Lower leg skin (tissue), 4 donors: ENCODE measurements at places on chromosomes 7 and 10.

DNA sequence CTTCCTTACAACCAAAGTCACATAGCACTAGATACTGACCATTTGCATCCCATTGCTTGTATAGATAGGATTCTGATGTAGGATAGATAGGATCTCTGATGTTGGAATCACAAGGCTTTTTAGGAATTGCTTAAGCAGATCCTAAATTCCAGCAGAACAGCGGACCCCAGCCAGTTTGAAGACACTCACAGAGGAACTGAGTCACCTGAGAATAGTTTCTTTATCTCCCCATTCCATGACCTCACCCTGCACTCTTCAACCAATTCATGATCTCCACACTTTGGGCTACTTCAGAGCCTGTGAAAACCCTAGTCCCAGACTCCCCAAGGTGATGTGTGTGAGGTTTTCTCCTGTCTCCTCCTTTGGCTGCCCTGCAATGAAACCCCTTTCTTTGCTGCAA, 179.4 kb downstream of the CNTNAP2 start:
- no peak for DNase-seq

DNA sequence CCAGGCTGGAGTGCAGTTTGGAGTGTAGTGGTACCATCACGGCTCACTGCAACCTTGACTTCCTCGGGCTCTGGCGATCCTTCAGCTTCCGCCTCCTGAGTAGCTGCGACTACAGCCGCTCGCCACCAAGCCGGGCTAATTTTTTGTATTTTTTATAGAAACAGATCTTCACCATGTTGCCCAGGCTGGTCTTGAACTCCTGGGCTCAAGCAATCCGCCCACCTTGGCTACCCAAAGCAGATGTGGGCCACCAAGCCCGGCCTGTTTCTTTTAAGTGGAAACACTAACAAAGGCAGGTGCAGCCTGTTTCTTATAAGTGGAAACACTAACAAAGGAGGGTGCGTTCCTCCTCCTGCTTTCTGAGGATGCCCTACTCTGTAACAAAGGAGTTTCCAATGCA, 18.2 kb downstream of the PRF1 start:
- no peak for DNase-seq

GRCh38 chr10:19592276-19592675, 224.0 kb upstream of the PLXDC2 start:
- no peak for DNase-seq

GRCh38 chr10:405648-406047, 270.4 kb downstream of the ZMYND11 start:
- no peak for DNase-seq

- no peak for DNase-seq
These were observed 1.2 kb downstream of the TSPAN12 start for GRCh38 chr7:120856621-120857352.

- DNase-seq = no peak
These were observed 80.7 kb upstream of the PPP1R3C start for GRCh38 chr10:91713461-91714072.

DNA sequence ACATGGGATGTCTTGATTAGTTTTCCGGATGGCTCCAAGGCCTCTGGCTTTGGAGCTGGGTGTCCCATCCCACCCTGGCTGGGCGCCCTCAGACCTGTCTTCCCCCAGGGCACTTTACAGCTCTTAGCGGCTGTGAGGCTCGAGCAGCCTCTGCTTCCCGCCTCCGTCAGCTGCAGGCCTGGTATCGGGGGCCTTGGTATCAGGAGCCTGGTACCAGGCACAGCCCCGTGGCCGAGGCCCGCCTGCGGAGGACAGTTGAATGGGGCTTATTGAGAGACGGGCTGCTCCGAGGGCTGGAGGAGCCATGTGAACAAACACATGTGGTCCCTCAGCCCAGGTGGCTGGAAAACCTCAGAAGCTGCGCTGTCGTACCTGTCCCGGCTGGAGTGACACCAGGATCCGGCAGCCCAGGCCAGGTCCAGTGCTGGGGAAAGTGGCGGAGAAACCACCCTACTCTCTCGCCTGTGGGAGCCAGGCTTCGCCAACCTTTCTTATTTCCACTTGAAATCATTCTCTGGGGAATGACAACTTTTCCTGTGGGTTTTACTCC, 23.9 kb upstream of the AP5Z1 start:
- no peak for DNase-seq

GRCh38 chr7:78017591-78018100, 219.1 kb downstream of the PHTF2 start:
- DNase-seq = no peak

DNA sequence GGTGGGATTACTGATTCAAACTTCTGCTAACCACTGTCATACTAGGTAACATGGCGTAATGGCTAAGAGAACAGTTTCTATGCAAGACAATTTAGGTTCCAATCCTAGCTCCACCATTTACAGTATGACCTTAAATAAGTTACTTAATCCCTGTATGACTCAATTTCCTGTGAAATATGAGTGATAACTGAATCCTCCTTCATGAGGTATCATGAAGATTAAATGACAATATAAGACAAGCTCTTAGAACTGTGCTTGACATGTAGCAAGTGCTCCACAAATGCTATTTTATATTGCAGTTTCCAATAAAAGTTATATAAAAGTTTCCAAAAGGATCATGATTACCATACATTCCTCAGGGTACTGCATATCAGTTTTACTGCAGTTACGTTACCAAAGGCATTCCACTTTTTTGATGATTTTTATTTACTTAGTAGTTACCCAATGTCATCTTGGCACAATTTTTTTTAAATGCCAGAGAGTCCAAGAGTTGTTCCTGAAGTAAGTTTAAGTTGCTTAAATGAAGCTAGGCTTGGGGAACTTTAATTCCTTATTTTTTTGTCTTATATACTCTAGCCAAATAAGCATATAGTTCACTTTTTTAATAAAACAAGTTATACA, 7.1 kb downstream of the DOCK4 start:
- no peak for DNase-seq

DNA sequence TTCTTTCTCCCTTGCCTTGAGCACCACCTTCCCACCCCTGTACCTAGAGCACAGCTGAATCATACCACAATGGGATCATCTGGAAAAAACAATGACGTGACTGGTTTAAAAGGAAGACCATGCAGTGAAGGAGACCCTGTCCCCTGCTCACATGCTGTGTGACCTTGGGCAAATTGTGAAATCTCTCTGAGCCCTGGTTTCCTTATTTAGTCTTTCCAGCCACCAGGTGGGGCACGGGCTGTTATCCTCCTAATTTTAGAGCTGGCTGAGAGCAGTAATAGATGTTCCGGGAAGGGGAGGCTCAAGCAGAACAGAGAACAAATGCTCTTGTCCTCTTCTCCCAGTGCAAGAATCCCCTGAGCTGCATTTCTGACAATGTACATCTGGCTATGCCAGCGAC, 198.3 kb downstream of the RPS24 start:
- DNase-seq = no peak

- DNase-seq = no peak
These were observed 94.6 kb downstream of the GNAT3 start for GRCh38 chr7:80417211-80417793.

GRCh38 chr7:7212612-7213011, 30.3 kb downstream of the C1GALT1 start:
- no peak for DNase-seq

DNA sequence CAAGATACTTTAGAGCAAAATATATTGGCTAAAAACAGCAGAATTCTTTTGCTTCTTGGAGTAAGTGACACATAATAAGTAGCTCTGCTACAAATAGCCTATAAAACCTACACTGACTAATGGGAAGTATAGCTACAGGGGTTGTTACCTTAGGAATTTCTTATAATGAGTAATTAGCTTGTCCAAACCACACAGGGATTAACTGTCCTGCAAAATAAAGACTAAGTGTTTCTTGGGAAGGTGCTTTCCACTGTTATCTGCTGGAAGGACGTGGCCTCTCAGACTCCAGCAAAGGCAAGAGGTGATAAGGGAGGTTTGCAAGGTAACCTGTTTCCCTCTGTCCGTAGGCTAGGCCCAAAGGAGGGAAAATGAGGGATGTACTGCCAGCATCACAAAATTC, 302.4 kb downstream of the DOCK4 start:
- DNase-seq = no peak

DNA sequence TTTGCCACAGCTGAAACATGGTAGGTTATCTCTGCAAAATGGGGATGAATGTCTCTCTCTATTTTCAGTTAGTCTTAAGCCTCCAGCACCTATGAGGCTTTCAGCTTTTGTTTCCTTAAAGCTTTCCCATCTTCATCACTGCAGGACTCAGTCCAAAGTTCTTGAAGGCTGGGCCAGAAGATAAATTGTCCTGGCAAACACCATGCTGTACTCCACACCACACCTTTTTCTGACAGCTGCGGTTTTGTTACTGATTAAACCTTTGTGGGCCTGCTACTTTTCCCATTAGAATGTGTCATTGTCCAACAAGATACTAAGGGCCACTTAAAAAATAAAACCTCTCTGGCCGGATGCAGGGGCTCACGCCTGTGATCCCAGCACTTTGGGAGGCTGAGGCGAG, 87.2 kb upstream of the A1CF start:
- no peak for DNase-seq

DNA sequence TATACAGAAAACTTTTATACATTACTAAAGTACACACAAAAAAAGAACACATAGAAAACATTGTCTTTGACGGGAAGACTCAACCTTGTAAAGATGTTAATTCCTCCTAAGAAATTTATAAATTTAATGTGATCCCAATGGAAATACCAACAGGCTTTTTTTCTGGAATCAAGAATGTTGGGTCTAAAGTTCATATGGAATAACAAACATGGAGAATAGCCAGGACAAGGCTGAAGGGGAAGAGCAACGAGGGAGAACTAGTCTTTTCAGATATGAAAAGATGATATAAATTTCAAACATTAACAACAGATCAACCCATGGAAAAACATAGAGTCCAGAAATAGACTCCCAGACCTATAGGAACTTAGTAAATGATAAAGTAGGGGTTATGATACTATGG, 19.8 kb downstream of the HIPK2 start:
- no peak for DNase-seq

GRCh38 chr7:98434087-98434486, 33.2 kb upstream of the BAIAP2L1 start:
- DNase-seq = no peak

DNA sequence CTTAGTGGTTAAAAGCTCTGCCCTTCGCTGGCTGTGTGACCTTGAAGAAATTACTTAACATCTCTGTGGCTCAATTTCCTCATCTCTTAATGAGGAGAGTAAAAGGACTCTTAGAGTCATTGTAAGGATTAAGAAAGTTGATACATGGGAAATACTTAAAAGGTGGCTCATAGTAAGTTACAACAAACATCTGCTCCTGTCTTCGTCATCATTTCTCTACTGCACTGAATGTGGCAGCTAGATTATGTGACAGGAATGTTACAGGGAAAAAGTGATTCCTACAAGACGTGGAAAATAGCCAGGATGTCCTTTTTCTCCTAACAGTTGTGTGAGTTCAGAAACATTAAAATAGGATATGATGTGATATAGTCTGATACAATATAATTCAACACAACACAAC, 184.7 kb downstream of the FRMD4A start:
- no peak for DNase-seq

DNA sequence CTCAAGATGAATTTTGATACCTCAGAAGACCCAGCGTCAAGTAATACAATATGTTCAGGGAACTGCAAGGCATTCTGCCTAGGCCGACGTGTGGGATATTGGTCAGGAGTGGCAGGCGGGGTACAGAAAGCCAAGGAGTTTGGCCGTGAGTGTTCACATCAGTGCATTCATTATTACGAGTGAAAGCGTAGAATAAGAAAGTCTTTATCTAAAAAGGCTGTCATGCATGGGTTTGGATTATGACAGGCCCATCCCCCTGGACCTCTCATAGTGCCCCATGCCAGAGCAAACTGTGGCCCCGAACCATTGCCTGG, 7.5 kb downstream of the AIMP2 start:
- DNase-seq = no peak

GRCh38 chr10:99532687-99533495, at the start of gene NKX2-3:
TSS of gene NKX2-3 (plus strand) at chr10:99532942. CDS start at chr10:99533132, 190 bp downstream.
- no peak for DNase-seq

- DNase-seq = no peak
These were observed 109.0 kb downstream of the SDHAF3 start for GRCh38 chr7:97226541-97226940.

DNA sequence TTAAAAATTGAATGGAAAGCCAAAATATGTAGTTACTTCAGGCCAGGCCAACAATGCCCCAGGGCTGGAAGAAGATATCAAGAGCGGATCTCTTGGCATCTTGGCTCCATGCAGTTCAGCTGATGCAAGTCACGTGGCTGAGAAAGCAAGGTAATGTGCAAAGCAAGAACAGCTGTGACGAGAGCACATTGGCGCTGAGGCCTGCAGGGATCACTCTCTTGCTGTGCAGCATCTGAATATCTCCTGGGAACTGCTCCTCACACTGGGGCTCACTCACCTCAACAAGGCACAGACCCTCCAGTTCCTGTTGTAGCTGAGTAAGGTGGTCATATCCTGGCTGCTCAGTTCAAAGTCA, 14.0 kb downstream of the AKR1B1 start:
- no peak for DNase-seq

GRCh38 chr7:95088536-95089215, 181.3 kb downstream of the PPP1R9A start:
- DNase-seq = no peak

DNA sequence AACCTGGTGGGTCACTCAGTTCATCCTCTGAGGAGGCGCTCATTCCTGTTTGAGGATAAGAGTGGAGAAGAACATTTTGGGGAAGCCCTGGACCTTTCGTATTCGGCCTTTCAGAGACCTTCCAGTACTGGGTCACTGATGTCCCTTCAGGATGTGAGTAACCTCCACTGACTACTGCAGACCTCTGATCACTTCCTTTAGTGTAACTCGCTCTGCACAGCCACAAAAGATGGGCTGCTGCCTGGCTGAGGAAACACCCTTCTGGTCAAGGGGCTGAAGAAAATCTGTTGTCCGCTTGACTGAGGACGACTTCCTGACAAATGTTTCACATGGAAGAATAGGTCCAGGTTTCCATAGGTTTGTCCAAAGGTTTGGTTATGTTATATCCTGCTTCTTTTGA, 15.9 kb upstream of the TBXAS1 start:
- DNase-seq = no peak

GRCh38 chr7:127608446-127608845, 9.5 kb downstream of the PAX4 start:
- no peak for DNase-seq

DNA sequence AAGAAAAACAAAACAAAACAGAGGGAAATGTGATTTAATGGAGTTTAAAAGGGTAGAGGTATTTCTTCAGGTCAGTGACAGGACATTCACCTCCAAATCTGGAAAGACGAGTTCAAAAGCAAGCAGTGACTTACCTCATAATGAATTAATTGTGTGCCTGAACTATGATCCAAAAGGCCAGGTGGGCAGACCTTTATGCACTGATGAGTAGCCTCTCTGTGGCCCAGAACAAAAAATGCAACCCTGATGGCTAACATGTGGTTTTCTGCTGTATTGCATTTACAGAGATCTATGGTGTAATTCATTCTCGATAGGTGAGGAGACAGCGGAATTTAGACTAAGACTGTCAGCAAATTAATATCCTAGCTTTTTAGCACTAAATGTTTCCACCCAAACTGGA, 142.0 kb downstream of the HDAC9 start:
- no peak for DNase-seq

GRCh38 chr10:29304264-29304994, 15.6 kb downstream of the LYZL1 start:
- DNase-seq = peak; percentile 46
